DMS53 (cell line): ENCODE measurements at places on chromosomes 7 and 10.
A peak's percentile ranks its signal among the peaks of the same experiment; 100 is the strongest.

- DNase-seq: no peak
Observed at GRCh38 chr7:38846280-38846679, 62.7 kb downstream of the VPS41 start.

GRCh38 chr10:3261921-3262320 lies 89.3 kb upstream of the PITRM1 start:
- DNase-seq: no peak

- DNase-seq: peak; percentile 16
Observed at GRCh38 chr7:88020953-88021665, 87.1 kb downstream of the ADAM22 start.

DNA sequence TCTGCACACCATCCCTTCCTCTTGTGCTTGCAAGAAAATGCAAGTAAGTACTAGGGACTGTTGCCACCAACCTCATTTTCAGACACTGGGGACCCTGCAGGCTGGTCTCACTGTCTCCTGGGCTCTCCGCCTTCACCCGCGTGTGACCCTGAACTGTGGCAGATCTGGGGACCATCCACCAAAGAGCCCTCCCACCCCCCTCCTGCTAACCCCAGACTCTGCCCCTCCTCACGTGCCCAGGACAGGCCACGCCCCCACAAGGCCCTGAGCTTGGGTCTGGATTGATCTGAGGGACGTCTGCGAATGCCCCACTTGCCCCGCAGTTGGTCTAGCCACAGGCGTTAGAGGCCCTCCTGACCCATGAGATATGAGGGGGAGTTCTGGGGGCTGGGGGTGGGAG lies 8.1 kb downstream of the CNPY1 start:
- DNase-seq: no peak

GRCh38 chr10:104028146-104028545 lies 57.5 kb downstream of the COL17A1 start:
- DNase-seq: peak; percentile 34

DNA sequence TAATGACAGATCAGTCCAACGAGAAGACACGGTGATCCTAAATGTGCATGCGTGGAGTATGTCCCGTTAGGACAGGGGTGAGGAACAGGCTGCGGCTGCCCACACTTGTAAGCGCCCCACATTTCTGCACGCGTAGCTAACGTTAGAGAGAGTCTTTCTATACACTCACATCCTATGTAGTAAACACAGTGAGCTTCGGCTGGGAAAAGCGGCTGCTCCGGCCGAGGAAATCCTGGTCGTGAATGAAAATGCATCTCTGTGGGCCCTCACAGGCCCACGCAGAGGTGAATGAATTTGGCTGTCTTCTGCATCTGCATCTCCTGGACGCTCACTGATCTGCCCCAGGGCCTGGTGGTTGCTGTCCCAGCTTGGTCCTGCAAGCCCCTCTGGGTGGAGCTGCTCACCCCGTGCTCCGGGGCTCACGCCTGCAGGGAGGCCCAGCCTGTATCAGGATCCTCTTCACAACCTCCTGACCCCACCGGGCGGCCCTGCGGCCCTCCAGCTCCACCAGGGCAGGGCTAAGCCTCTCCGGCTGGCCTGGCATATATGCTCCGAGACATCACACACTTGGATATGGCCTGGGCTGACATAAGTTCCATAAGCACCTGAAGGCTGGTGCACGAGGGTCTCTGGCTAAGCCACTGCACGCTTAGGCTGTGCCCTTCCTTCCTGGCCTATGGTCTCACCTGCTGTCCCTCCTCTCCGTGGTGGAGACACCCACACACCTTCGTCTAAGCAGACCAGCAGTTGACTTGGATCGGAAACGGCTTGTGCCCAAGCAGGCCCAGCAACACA lies 117.9 kb upstream of the DIP2C start:
- DNase-seq: no peak

- DNase-seq: no peak
Observed at GRCh38 chr7:142568435-142569097, 180.7 kb upstream of the PRSS1 start.

- DNase-seq: peak; percentile 14
Observed at GRCh38 chr10:91590904-91591796, 41.7 kb downstream of the PPP1R3C start.

DNA sequence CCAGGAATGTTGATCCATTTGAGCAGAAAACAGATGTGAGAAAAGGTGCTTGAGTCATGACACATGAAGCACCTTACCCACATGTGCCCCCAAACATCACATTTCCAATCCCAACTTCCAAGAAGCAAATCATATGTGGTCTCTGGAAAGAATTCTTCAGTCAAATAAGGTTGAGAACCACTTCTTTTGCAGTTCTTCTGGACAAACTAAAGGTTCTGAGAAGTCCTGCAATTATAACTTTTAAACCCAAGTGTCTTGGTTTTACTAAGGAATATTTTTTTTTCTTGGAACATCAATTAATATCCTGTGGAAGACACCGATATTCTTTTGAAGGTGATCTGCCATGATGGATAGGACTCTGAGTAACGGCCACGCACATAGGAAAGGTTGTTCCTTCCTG lies 151.3 kb downstream of the MYOF start:
- DNase-seq: no peak

- DNase-seq: peak; percentile 8
Observed at GRCh38 chr7:79876848-79877252, 257.8 kb upstream of the GNAI1 start.

DNA sequence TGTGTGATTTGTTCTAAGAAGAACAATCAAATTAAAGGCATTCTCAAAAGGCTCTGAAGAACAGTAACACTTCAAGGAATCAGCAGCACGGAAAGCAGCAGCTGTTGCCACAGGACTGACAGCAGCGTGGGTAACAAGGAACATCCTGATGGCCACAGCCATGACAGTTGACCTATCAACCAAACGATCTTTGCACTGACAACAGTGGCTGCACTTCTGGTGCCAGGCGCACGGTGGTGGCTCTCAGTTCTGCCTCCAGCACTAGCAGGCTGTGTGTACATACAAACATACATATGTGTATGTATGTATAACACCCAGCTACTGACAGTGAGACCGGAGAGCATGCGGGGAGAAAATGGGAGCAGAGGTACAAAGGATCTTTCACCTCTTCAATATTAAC lies 114.1 kb downstream of the ZFAND4 start:
- no peak for DNase-seq

DNA sequence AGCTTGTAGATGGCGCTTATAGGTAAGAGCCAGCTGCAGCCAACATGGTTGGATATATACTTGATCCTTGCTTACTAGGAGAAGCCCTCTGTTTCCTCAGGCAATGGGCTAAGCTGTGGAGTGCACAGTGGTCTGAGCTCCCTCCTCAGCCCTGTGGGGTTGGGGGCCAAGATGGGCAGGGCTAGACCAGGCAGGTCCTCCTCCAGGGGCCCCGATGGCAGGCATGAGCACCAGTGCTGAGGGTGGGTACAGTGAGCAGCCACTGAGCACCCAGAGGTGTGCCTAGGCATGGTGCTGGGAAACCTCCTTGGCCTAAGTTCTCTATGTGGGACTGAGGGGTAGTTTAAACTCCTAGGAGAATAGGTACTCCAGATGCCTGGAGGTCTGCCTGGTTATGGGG lies 680.2 kb downstream of the SUGCT start:
- DNase-seq: no peak
